ENCODE measurements at places on chromosomes 16 and 17. TPM values are rescaled to one million over a fixed set of nuclear protein-coding genes. Genes with fewer than 3 reads are reported as not detected.

Gene DNAAF8
- 3.0 TPM for polyA plus RNA-seq

Gene TM4SF5
- 2.4 TPM for polyA plus RNA-seq

Gene SPATA22
- polyA plus RNA-seq: 0.41 TPM

Gene CD300A
- 1.5 TPM for polyA plus RNA-seq

Gene NMRAL1
- polyA plus RNA-seq: 45.0 TPM

Gene KLHL10
- polyA plus RNA-seq: 0.27 TPM

Gene SDR42E1
- polyA plus RNA-seq: 20.0 TPM

Gene EPN3
- 15.4 TPM for polyA plus RNA-seq

Gene ZNF750
- polyA plus RNA-seq: 1.8 TPM

Gene CDH16
- polyA plus RNA-seq: 317 TPM

Gene PLA2G10
- 1.2 TPM for polyA plus RNA-seq

Gene MAPT
- polyA plus RNA-seq: 6.9 TPM

Gene SLC6A2
- polyA plus RNA-seq: 0.25 TPM

Measured in renal pelvis (tissue), 12 donors.